ENCODE measurements at places on chromosomes 7 and 10.

DNA sequence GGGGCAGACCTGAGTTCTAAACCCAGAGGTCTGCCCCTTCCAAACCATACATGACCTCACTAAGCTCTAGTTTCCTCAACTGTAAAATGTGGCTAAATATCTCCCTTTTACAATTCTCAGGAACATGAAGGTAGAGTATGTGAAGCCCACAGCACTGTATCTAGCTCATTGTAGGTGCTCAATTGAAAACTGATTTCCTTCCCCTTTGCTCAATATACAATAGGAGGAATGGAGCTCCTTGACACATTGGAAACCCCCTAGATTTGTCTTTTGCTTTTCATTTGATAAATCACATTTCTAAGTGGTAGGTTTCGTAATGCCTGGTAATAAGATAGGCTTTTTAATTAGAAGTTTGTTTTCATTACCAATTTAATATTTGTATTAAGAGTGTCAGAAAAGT is 153.3 kb downstream of the ARID5B start:
- DNase-seq, result no peak

GRCh38 chr10:130074639-130075038 is 36.0 kb downstream of the C10orf143 start:
- no peak for DNase-seq

- DNase-seq, result no peak
Measured at GRCh38 chr10:47335906-47336305, 12.3 kb upstream of the RBP3 start.

DNA sequence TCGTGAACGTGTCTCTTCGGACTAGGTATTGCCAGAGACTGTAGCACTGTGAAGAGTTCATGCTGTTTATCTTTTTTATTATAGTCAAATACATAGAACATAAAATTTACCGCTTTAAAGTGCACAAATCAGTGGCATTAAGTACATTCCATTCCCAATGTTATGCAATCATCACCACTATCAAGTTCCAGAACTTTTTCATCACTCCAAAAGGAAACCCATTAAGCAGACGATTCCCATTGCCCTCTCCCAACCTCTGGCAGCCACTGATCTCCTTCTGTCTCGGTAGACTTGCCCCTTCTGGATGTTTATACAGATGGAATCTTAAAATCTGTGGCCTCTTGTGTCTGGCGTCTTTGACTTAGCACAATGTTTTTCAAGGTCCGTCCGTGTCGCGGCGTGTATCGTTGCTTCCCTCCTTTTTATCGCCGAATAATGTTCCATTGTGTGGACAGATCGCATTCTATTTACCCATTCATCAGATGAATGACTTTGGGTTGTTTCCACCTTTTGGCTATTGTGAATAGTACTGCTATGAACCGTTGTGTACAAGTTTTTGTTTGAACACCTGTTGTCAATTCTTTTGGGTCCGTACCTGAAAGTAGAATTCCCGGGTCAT is 2.7 kb downstream of the PROSER2 start:
- DNase-seq, result no peak

- no peak for DNase-seq
Measured at GRCh38 chr7:50664937-50665336, 99.7 kb upstream of the DDC start.

DNA sequence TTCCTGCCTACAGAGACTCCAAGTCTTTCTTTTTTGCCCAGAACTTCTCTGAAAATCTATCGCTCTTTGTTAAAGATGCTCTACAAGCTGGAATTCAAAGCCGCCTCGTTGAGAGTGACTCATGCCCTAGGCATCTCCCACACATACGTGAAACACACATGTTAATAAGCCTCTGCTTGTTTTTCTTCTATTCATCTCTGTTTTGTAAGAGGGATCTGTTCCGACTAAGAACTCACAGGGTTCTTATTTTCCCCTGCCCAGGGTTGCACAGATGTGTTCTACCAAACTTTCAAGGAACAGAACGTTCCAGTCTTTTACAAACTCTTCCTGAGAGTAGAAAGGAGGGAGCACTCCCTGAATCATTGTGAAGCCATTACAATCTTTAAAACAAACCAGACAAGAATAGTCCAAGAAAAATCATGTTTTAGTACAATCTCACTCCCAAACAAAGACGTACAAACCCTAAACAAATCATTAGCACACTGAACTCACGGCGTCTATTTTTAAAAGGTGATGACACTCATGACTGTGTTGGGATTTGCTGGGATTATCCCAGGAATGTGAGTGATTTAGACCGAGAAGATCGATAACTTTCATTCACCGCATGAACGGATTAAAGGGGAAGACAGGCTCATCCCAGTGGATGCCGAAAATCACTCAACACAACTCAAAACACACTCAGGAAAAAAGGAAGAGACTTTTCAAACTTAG is 55.3 kb upstream of the INPP5A start:
- DNase-seq, result no peak

DNA sequence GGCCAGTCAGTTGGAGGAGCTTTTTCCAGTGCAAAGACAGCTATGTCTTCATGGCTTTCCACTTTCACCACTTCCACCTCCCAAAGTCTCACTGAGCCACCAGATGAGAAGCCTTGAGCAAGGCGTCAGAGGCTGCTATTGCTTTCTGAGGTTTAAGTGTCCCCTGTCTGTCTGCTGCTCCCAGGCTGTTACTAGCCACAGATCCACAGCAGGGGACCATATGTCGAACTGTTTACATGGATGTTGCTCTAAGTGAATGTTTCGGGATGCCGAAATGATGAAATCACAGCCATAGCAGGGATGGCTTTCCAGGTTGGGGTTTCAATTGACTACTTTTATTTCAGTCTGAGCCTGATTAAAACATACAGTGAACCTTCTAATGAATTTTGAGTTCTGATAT is 88.5 kb downstream of the AVL9 start:
- no peak for DNase-seq

GRCh38 chr7:34845666-34846361 is 187.8 kb downstream of the NPSR1 start:
- no peak for DNase-seq

GRCh38 chr7:148940702-148941597 is 56.9 kb upstream of the EZH2 start:
- peak; percentile 82 for DNase-seq

GRCh38 chr7:79157281-79157680 is 296.2 kb downstream of the MAGI2 start:
- no peak for DNase-seq

DNA sequence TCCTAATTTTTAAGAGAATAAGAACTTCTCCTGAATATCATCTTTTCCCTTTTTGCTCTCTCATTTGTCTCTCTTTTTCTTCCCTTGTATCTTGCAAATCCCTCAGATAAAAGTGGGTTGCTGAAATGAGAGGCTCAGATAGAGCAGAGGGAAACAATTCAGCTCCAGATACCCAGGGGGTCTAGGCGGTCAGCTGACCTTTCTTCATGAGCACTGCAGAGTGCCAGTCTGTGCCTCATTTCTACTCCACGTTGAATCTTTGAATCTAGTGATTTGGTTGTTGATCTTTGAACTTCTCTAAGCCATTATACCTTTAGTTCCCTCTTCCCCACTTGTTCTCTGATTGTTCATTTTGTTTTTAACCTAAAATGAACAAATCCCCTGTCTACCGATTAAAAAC is 572.6 kb downstream of the PTPRN2 start:
- DNase-seq, result no peak

GRCh38 chr7:101911800-101912715 is 94.6 kb downstream of the CUX1 start:
- DNase-seq, result no peak

DNA sequence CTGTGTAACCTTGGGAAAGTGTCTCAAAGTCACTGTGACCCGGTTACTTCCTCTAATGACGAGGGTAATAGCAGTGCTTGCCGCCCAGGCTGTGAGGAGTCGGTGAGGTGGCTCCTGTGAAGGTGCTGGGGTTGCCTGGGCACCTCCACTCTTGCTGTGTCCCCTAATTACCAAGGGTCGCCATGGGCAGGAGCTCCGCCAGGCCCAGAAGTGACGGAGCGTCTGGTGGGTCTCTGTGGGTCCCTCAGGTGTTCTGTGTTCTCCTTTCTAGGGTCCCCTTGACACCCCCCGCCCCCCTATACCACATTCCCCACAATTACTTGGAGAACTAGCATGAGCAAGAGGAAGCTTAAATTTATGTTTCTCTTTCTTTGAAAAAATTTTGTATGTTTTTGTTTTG is 161.5 kb downstream of the WDR37 start:
- no peak for DNase-seq

GRCh38 chr10:122624546-122624945 is 64.0 kb downstream of the DMBT1 start:
- no peak for DNase-seq

GRCh38 chr7:128231021-128231420 is 10.1 kb upstream of the LEP start:
- DNase-seq, result no peak

- DNase-seq, result no peak
Measured at GRCh38 chr7:156892081-156892800, 742 bp downstream of the LMBR1 start.

DNA sequence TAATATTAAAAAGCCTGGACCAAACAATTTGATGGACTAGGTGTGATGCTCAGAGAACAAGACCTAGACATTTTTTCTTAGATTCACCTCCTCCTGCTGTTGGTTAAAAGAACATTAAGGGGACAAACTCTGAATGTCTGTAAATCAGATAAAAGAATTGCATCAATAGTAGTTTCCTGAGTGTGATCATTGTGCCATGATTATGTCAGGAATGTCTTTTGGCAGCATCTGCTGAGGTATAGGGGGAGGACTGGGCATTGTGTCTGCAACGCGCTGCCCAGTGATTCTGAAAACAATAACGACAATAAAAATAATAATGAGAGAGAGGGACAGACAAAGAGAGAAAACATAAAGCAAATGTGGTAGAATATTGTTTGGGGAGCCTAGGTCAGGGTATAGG is 6.9 kb downstream of the C7orf57 start:
- DNase-seq, result no peak

- DNase-seq, result no peak
Measured at GRCh38 chr10:129886263-129886662, 77.8 kb downstream of the EBF3 start.

- DNase-seq, result no peak
Measured at GRCh38 chr7:122014697-122015096, 129.4 kb downstream of the AASS start.

GRCh38 chr10:12503311-12503710 is 154.0 kb downstream of the CAMK1D start:
- DNase-seq, result no peak

DNA sequence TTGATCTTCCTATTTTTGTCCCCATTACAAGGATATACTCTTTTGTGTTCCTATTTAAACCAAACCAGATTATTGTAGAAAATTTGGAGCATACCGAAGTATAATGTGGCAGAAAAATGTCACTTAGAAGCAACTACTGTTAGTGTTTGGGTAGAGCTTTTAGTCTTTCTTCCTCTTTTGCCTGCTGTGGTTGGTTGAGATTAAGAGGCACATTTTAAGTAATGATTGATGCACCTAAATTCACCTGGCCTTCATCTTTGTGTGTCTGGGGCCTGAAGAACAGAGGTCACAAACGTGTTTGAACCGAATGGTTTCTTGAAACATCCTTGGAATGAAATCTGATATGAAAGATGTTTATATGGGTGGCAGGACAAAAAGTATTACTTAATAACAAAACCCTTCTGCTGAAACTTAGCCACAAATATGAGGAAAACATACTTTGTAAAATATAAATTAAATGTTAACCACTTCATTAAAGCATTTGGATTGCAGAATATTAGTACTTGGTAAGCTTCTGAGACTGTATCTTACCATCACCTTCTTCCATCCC is 2.6 kb downstream of the BPGM start:
- no peak for DNase-seq

DNA sequence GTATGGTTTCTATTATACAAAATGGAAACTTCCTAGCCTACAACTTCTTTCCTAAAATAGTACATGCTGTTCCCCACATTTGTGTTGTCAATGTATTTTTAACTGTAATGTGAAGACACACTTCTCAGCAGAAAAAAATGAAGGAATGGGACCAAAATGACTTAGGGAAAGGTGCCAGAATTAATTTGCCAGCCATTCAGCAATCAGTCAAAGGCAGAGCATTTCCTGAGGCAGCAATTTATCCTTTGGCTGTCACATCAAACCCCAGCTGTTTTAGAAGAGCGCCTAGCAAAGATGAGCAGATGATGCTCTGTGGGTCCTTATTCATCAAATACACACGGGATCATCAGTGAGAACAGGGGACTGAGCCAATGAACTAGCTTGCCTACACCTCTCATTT is 592.5 kb downstream of the KCNMA1 start:
- DNase-seq, result no peak

DNA sequence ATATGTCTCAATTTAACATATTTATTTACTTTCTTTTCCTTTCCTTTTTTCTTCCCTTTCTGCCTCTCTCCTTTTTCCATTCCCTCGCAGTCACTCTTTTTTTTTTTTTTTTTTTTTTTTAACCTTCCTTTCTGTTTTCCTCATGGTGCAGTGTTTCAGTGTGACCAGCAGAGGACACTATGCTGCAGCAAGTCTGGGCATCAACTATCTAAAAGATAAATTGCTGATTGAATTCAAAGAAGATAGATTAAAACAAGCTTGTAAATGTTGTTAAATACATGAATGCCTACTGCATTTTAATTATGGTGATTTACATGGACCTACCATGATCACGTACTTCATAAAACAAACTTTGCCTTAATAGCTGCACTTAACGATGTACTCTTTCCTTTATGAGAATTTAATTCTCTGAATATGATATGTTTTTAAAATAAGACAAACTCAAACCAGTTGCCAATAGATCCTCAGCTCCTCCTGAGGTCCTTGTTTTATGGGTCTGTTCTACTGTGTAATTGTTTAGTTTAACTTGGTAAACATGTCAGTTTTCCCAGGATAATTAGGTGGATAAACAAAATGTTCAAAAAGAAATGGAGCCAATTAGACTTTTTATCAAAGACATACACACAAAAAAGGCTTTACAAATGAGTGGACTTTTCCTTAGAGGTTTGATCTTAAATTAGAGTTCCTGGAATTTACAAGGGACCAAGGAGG is 101.0 kb upstream of the AGR3 start:
- DNase-seq, result peak; percentile 53

DNA sequence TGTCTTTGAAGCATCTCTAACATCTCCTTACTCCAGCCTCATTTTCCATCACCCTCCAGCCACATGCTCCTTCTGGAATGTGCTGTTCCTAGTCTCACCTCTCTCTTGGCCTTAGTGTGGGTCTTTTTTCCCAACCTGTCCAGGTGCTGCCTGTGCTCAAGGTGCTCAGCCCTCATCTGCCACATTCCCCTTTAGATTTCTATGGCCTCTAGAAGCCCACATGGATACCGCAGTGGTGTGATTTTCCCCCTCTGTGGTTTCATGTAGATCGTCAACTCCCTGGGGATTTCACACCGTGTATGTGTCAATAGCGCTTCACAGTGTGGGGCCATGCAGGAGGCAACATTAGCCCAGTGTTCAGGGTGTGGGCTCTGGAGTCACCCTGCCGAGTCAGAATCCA is 32.5 kb downstream of the BMPER start:
- no peak for DNase-seq

Measured in NCI-H2081 treated with DMSO at 0.1 percent for 48 hours (cell line).